ENCODE measurements at places on chromosomes 3 and 15.

DNA sequence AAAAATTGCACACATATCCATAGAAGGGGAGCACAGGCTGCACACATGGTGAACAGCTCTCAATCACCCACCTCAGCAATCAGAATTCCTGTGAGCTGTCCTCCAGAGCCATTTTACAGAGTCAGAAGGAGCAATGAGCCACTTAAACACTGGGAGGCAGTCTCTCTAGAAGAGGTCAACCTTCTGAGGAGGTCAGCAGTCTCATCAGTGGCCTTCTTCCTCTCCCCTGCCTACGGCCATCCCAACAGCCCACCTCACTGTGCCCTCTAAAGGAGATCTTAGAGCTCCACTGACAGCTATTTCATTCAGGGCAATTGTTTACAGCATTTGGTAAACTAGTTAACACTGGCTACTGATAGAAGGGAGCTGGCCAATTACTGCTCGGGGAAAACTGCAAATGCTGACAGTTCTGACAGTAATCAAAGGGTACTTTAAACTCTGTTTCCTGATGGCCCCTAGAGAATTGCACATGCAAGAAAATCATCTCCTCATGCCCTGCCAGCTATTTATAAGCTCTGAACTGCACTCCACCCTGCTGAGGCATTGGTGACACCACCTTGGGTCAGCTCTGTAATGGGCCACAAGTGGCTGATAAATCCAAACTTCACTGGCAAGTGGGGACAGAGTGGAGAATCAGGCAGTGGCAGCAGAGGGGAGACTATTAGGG is 42.1 kb upstream of the TSPAN3 start:
- DNase-seq, result no peak

DNA sequence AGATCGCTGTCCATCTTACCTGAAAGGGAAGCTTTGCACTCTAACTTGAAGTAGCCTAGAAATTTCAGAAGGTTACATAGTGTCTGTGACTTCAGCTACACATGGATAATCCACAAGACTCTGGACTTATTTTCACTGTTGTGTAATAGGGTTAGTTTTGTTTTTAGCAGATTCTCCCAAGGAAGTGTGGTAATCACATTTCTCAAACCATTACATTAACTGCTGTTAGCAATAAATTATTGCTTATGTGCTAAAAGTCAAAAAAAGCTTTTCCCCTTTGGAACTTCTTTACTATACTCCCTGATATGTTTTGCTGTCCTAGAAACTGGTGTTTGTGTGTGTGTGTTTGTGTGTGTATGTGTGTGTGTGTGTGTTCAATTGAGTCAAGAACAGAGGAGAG is 351.8 kb upstream of the TPRG1 start:
- no peak for DNase-seq

DNA sequence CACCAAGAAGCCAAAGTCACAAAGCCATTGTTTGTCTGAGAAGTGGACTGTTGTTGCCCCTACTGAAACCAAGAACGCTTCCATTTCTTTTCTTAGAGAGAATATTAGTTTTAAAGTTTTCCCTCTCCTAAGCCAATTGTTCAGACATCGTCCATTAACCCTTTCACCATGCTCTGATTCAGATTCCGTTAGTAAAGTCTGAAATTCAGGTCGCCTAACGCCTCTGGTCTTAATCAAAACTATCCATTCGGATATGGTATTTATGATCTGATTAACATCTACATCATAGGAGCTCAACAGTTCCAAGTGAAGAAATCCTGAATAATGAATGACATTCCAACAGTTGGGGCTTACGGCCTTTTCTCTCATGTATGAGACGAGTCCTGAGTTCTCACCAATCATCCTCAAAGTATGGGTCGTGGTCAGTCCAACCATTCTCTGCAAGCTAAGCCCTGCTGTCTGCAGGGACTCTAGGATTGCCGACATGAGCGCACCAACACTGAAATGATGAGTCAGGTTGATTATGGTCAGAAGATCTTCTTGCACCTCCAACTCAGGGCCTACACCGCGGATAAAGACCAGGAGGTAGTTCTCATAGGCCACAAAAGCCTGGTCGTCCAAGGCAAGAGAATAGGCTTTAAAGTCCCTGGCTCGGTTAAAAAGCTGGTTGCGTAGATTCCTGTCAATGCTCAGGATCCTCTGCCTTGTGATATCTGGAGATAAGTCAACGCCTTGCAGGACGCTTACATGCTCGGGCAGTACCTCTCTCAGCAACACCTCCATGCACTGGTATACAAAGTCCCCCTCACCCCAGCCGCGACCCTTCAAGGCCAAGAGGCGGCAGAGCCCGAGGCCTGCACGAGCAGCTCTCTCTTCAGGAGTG is 767 bp downstream of the EPM2AIP1 start:
- DNase-seq, result no peak

- DNase-seq, result no peak
Measured at GRCh38 chr3:10023587-10024310, 2.5 kb upstream of the FANCD2 start.

DNA sequence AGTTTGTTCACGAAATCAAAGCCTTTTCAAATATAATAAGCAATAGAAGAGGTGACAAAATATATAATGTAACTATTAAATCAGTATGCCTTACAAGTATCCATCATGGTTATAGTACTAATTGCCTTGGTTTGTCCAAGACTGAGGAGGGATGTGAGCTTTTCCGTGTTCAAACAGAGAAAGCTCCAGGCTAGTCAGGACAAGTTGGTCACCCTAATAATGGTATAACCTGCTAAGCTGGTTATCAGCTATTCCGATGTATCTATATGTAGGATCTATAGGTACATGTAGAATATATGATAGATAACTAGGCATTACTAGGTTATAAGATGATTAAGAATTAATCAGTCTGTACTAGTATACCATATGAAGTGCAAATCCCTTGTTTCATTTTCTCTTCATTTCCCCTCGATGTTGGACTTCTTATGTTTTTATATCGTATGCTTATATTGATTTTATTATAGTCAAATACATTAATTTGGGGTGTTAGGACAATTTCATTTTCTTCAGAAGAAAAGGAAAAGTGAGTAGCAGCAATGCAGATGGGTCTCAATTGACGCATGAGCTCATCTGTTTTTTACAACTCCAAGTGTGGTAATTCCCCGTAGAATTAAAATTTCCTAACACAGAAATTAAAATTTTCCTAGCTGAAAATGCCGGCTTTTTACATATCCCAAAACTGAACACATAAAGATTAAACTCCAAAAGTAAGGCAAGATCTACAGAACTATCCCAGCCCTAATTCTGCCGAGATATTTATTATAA is 419.1 kb downstream of the TIGIT start:
- no peak for DNase-seq

DNA sequence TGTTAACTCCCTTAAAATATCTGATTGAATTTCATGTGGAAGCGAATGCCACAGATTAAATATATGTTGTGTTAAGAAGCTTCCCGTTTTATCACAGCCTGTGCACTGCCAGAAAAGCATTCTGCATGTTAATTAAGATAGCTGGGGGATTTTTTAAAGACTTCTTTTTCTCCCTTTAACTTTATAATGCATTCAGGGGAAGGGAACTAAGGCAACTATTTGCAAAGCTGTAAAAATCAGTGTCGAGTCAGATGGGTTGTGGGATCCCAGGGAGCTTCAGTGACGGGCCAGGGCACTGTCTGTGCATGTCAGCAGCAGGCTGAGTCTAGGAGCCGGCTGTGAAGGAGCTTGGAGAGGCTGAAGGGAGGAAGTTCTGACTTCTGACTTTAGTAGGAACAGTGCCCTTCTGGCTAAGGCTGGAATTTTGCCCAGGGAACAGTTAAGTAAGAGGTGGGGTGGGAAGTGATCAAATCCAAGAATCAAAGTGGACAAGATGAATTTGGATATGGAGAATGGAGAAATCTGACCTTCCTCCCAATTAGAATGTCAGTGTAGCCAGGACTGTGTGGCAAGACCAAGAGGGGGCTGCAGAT is 77.7 kb downstream of the ABHD5 start:
- DNase-seq, result no peak

- no peak for DNase-seq
Measured at GRCh38 chr3:24311881-24312280, 182.8 kb downstream of the THRB start.

GRCh38 chr15:70087708-70088352 is 9.9 kb downstream of the TLE3 start:
- no peak for DNase-seq

GRCh38 chr15:69119683-69120395 is 40.6 kb upstream of the GLCE start:
- no peak for DNase-seq

DNA sequence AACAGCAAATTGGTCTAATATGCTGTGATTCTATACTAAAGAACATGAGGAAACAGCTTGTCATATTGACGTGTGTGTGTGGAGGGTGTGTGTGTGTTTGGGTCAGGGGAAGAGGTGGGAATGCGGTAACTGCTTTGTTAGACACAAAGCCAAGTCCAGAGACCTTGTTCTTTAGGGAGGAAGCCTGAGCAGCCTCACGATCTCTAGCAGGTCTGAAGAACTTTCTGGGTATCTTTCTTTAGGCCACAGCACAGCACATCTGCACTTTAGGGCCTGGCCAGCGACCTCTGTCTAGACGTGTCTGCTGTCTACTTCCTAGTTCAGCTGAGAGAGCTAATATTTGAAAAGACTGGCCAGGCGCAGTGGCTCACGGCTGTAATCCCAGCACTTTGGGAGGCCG is 220.0 kb upstream of the TPRG1 start:
- no peak for DNase-seq

GRCh38 chr3:32460031-32460749 is 42.5 kb downstream of the CMTM6 start:
- no peak for DNase-seq

DNA sequence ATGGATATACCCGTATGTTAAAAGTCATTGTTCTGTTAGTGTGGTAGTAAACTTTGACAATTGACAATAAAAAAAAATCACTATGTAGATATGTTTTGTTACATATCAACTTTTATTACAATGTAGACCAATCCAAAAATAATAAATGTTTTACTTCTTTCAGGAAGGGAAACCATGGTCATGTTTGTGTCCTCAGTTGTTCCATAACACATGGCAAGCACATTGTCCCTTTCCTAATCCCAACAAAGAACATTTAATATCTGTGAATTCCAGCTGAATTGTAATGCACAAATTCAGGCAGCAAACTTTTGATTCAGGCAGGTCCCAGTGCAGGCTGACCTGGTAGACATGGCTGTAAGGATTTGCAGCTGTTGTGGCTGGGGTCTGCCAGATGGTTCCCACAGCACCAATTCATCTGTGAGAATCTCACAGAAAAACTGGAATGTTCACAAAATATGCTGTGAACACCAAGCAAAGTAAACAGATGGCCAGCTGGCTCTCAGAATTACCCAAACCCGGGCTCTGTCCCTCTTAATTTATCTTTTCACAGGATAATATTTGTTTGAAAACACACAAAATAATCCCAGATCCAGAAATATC is 1.9 kb upstream of the SPG21 start:
- no peak for DNase-seq

DNA sequence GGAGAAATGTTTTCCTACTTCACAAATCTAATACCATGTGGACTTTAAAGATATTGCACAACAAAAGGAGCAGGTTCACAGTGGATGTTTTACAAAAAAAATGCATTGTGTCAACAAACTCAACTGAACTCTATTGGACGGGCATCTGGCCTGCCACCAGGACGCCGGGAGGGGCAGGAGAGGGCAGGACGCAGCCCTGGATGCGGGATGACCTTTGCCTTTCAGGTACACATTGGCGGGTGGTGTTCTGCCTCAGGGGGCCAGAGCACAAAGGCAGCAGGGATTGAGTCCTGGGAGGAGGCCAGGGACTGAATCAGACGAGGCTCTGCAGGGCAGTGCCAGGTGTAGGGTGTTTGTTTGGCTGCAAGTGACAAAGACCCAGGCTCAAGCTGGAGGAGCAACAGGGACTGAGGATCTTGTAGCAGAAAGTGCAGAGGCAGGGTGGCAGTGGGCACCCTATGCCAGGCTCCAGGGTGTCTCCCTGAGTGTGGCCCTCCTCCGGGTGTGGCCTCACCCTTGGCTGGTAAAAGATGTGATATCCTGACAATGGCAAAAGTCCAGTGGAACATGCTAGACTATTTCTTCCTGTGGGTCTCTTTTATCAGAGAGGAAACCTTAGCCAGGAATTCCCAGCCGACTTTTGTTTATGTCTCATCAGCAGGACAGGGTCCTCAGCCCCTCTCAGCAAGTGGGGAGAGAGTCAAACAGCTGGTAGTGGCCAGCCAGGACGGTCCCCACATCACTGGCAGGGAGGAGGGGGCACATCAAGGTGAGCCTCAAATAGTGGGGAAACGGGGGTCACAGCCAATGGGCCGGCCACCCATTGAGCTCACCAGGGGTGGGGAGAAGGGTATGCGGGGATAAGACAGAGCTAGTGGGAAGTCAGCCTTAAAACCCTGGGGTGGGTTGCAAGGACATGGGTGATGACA is 29.7 kb upstream of the KLF13 start:
- DNase-seq, result no peak

DNA sequence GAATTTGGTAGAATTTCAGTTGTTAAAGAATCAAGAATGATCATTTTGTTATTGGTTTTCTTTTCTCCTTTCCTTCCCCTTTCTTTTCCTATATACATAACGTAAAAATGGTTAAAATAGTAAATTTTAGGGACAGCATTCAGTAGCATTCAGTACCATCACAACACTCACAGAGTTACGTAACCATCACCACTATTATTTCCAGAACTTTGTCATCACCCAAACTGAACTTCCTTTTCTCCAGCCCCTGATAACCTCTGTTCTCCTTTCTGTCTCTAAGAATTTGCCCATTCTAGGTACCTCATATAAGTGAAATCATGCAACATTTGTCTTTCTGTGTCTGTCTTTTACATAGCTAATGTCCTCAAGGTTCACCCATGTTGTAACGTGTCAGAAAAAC is 165.3 kb downstream of the AKAP13 start:
- DNase-seq, result no peak

GRCh38 chr3:174949523-174949922 is 90.4 kb downstream of the NAALADL2 start:
- no peak for DNase-seq

- DNase-seq, result no peak
Measured at GRCh38 chr3:45653205-45653604, 36.0 kb upstream of the SACM1L start.

- no peak for DNase-seq
Measured at GRCh38 chr15:81015621-81016488, 15.1 kb downstream of the TLNRD1 start.

GRCh38 chr3:141285570-141285969 is 53.9 kb downstream of the PXYLP1 start:
- no peak for DNase-seq

- no peak for DNase-seq
Measured at GRCh38 chr15:57532731-57533447, 58.8 kb upstream of the MYZAP start.

DNA sequence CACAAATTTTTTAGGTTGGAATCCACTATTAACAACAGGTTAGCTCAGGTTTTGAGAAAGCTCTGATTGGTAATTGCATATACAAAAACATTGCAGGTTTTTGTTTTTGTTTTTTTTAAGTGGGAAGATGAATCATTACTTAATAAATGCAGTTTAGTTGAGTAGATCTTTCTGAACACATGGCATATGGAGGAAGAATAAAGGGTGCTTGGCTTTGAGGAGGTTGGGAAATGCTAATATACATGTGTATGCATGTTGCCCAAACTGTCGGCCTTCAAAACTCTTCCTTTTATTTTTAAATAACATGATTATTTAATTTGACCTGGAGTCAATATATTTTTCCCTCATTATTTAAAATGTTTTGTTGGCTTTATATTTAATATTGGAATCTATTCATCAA is 32.8 kb downstream of the ZBTB38 start:
- DNase-seq, result no peak

Data from NCI-H187 treated with DMSO at 0.1 percent for 48 hours (cell line).